ENCODE measurements at places on chromosomes 7 and 10.

DNA sequence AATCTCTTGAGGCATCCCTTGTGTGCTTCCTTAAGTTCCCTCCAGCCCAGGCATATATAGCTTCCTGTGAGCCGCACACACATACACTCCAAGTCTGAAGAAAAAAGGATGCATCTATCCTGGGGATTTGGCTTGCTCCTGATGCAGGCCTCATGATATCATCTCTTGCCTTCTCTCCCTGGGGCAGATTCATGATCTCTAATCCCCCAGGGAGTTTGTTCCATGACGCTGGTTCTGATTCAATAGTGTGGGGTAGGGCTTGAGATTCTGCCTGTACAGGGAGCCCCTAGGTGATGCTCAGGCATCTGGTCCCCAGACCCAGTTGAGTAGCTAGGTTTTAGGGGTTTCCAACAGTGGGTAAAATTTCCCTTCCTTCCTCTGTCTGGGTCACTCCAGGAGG, 1.5 kb downstream of the PON1 start:
- DNase-seq, result peak; percentile 23

DNA sequence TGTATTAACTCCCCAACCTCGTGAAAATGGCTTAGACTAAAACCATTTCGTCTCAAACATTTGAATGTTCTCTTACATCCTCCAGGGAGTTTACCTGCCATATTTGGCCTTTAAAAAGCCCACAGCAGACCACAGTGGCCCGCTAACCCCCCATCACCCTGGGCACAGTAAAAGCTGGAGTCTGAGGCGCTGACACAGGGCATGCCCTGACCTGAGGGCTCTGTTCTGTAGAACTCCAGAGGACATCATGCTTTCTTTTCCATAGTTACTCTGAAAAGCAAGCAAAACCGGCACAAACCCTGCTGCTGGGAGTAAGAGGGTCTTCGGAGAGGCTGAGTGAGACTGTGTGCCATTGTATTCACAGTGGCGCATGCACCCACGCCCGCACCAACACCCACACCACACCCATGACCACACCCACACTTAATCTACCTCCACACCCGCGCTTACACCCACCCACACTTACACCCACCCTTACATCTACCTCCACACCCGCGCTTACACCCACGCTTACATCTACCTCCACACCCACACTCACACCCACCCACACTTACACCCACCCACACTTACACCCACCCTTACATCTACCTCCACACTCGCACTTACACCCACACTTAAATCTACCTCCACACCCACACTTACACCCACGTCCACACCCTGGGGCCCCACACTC, 32.1 kb downstream of the LRRC27 start:
- no peak for DNase-seq

DNA sequence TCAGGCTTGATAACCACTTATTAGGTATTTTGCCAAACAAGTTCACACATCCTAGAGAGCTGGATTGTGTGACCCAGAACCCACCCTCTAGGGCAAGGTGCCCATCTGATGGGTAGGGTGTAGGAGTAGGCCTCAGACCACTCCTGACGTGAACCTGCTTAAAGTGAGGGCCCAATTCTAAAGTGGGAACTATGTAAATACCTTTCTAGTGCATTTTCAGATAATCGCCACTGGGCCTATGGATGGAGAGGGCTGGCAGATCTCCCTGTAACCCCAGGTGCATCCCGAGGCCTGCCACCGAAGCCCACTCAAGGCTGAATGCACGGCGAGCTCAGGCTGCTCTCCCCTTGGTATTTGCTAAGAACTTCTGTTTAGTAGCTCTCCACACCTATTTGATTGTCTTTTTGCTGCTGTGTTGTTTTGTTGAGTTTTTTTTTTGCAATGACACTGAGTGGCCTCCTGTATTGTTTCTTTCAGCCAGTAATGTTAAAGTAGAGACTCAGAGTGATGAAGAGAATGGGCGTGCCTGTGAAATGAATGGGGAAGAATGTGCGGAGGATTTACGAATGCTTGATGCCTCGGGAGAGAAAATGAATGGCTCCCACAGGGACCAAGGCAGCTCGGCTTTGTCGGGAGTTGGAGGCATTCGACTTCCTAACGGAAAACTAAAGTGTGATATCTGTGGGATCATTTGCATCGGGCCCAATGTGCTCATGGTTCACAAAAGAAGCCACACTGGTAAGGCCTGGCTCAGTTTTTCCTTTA, 71.7 kb downstream of the IKZF1 start:
- DNase-seq, result no peak

DNA sequence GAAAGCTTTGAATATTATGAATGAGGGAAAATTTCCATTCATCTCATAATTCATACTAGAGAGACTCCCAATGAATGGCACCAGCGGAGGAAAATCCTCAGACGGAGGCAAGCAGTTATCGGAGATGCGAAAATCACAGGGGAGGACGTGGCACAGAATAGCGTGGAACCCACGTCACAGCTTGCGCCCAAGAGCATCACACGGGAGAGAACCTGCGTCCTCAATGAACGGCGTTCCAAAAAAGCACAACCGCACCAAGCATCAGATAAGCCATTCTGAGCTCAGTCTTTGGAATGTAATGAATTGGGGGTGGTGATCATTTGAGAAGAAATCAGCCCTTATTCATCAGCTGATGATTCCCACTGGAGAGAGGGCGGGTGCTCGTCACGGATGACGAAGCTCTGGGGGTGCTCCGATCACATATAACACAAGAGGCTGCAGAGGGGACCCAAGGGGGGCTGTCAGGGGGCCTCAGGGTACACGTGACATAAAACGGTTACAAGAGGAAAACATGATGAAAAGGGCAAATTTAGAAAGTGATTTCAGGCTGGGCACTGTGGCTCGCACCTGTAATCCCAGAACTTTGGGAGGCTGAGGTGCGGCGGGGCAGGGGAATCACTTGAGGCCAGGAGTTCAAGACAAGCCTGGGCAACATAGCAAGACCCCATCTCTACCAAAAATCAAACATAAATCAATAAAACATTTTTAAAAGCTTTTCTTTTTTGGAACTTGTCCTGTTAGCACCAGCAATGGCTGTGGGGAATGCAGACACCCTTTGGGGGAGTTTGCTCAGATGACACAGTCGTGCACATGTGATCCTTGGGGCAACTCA, 33.8 kb upstream of the FIS1 start:
- DNase-seq, result no peak

DNA sequence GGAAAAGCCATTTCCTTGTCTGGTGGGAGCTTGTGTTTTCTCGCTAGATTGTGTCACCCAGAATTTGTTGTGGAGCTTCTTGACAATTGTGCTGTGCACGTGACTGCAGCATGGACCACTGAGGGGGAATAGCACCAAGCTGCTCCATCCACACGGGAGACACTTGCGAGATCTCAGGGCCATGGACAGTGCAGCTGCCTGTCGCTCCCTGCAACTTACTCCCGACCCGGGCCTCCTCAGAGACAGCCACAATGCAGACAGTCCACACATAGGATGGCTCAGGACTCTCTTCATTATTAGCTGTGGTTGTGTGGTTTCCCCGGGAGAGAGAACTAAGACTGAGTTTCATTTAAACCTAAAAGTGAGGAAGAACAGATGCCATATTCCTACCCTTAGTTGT, 673.2 kb upstream of the GALNT17 start:
- no peak for DNase-seq

DNA sequence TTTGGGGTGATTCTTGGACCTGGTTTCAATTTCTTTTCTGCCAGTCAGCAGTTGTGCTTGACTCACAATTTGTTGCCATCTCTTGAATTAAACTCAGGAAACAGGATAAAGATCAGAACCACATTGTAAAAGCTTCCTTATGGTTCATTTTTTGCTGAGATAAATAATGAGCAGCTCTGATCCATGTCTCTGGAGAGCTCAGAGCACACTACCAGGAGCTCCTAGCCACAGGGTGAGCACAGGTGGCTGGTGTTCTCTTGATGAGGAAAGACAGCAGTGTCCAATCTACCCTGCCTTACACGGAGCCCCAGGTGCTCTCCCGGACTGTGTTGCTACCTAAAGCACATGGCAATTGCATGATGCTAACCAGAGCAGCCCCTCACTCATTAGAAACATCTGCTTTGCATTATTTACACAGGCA, 17.2 kb upstream of the FAM170B start:
- no peak for DNase-seq

- DNase-seq, result no peak
These were observed 84.5 kb downstream of the PRKG1 start for GRCh38 chr10:51158832-51159231.

GRCh38 chr10:25047591-25048301, 31.3 kb downstream of the THNSL1 start:
- DNase-seq, result peak; percentile 82

- no peak for DNase-seq
These were observed 820.1 kb upstream of the SORCS1 start for GRCh38 chr10:107984581-107984980.

DNA sequence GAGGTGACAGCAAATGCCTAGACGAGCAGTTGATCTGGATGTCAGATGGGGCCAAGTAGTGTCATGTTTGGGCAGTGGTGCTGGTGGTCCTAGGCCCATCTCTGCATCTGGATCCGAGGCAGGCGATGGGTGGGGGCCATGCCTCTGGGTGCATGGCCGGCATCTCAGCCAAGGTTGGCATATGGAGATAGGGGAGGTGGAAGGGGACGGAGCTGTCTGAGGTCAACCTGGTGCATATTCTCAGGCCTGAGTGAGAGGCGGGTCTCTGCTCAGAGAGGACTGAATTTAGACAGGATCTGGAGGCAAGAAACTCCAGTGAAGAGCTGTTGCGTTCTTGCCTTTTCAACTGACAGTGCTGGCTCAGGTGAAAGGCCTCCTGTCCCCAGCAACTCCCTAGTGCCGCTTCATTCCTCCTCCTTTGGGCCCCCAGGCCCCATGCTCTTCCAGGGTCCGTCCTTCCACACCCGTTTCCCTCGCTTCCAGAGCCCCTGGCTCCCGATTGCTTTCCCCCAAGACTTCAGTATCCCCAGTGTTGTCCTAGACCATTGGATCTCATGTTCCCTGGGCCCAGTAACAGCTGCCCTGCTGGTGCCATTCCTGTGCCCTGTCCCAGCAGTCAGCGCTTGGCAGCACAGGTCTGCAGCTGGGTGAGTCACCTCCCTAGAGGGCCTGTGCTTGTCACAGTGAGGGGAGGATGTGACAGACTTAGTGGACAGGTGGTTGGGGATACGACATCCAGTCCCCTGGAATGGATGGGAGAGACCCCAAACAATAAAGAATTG, 32.6 kb downstream of the GBX1 start:
- DNase-seq, result no peak

DNA sequence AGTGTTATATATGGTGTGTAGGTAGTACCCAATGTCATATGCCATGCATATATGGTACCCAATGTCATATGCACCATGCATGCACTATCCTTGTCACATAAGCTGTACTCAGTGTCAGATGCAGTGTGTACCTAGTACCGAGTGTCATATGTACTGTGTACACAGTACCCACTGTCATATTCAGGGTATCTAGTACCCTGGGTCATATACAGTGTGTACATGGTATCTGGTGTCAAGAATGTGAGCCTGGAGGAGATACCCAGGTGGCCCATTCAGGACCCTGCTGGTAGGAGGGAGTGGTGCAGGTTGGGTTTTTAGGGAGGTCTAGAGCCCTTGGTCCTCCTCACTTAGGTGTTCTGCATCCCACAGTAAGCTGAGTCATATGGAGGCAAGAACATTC, 1.8 kb downstream of the ZMYND11 start:
- peak; percentile 35 for DNase-seq

GRCh38 chr10:1360558-1361164, 304.5 kb downstream of the WDR37 start:
- no peak for DNase-seq

Measured in M059J (cell line).